ENCODE measurements at places on chromosomes 2 and 18. TPM values are rescaled to one million over a fixed set of nuclear protein-coding genes. Genes with fewer than 3 reads are reported as not detected.

GRCh38 chr2:127039387-127040031 is 67.4 kb downstream of the BIN1 start:
- H3K4me1 ChIP-seq = no peaks in the 10 kb centered on the region
- no peak overlapping the region for H3K27ac ChIP-seq
- H3K4me3 ChIP-seq = no peak overlapping the region
- DNase-seq = no peak
- H3K36me3 ChIP-seq = no peaks in the 10 kb centered on the region

- H3K27ac ChIP-seq = no peak overlapping the region
- no peaks in the 10 kb centered on the region for H3K27me3 ChIP-seq
- no peak for DNase-seq
- H3K36me3 ChIP-seq = no peaks in the 10 kb centered on the region
- H3K4me1 ChIP-seq = no peaks in the 10 kb centered on the region
Measured at GRCh38 chr2:217530392-217531090, 472.3 kb downstream of the TNS1 start.

Gene MDH1B
- 2.5 TPM for total RNA-seq

Gene RAPH1
- 70.7 TPM for total RNA-seq

- no peaks in the 10 kb centered on the region for H3K4me1 ChIP-seq
- H3K36me3 ChIP-seq = no peaks in the 10 kb centered on the region
- no peaks in the 10 kb centered on the region for H3K27me3 ChIP-seq
- no peak overlapping the region for H3K27ac ChIP-seq
- H3K4me3 ChIP-seq = no peak overlapping the region
- DNase-seq = no peak
Measured at GRCh38 chr2:158042245-158042644, 59.4 kb upstream of the UPP2 start.

- no peaks in the 10 kb centered on the region for H3K27me3 ChIP-seq
- no peak overlapping the region for H3K27ac ChIP-seq
- no peak for DNase-seq
- H3K36me3 ChIP-seq = no peaks in the 10 kb centered on the region
Measured at GRCh38 chr2:200302940-200303727, 3.4 kb upstream of the SPATS2L start.

- H3K27ac ChIP-seq = no peak overlapping the region
- H3K4me1 ChIP-seq = no peaks in the 10 kb centered on the region
- no peaks in the 10 kb centered on the region for H3K36me3 ChIP-seq
- no peak overlapping the region for H3K4me3 ChIP-seq
Measured at GRCh38 chr2:138994502-138994901, 214.3 kb upstream of the NXPH2 start.

DNA sequence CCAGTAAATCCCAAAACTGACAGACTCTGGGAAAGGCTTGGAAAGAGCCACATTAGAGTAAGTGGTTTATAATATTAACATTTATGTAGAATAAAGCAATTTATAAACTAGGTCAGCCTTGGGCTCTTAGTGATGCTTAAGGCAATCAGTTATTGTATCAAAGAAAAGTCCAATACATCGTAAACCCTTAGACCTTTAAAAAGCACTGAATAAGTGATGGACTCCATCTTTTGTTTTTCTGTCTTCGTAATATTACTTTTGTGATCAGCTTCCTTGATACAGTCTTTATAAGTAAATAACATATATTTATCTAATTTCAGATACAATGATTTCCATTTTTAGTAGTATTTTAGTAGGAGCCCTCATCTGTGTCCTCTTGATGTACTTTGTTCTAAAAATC is 28.7 kb downstream of the DDX1 start:
- no peaks in the 10 kb centered on the region for H3K27me3 ChIP-seq
- no peak for DNase-seq
- H3K36me3 ChIP-seq = peaks cover 92% of the 10 kb centered on the region
- H3K4me3 ChIP-seq = no peak overlapping the region
- no peak overlapping the region for H3K27ac ChIP-seq

Gene NAGK
- total RNA-seq = 138 TPM

- no peaks in the 10 kb centered on the region for H3K4me1 ChIP-seq
- no peak overlapping the region for H3K4me3 ChIP-seq
- no peak for DNase-seq
- no peaks in the 10 kb centered on the region for H3K27me3 ChIP-seq
Measured at GRCh38 chr2:31286961-31287550, 53.1 kb downstream of the EHD3 start.

- DNase-seq = no peak
- H3K4me1 ChIP-seq = no peaks in the 10 kb centered on the region
- H3K36me3 ChIP-seq = no peaks in the 10 kb centered on the region
- peaks cover 12% of the 10 kb centered on the region for H3K27me3 ChIP-seq
- no peak overlapping the region for H3K27ac ChIP-seq
Measured at GRCh38 chr2:230982528-230982927, 13.4 kb upstream of the SPATA3 start.

- no peak overlapping the region for H3K27ac ChIP-seq
- no peaks in the 10 kb centered on the region for H3K4me1 ChIP-seq
- no peaks in the 10 kb centered on the region for H3K36me3 ChIP-seq
- no peak for DNase-seq
Measured at GRCh38 chr2:124319577-124319976, 294.5 kb downstream of the CNTNAP5 start.

GRCh38 chr2:42906557-42907411 is 114.4 kb upstream of the HAAO start:
- H3K4me1 ChIP-seq = peaks cover 29% of the 10 kb centered on the region
- H3K27me3 ChIP-seq = peaks cover 7% of the 10 kb centered on the region
- H3K36me3 ChIP-seq = no peaks in the 10 kb centered on the region
- H3K4me3 ChIP-seq = no peak overlapping the region
- DNase-seq = no peak
- H3K27ac ChIP-seq = peak overlapping the region; percentile 76

Gene ABCA12
- total RNA-seq = 0.58 TPM

Gene LHCGR
- 0.13 TPM for total RNA-seq

DNA sequence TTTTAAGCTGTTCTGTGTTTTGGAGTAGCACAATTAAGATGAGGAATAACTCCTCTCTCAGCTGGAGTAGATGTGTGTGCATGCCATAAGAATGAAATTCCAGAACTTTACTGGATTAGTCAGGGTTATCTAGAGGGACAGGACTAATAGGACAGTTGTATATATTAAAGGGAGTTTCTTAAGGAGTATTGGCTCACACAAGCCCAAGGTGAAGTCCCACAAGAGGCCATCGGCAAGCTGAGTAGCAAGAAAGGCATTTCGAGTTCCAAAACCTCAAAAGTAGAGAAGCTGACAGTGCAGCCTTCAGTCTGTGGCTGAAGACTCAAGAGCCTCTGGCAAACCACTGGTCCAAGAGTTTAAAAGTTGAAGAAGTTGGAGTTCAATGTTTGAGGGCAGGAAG is 113.7 kb downstream of the RIT2 start:
- H3K27ac ChIP-seq = no peak overlapping the region
- H3K4me3 ChIP-seq = no peak overlapping the region
- no peaks in the 10 kb centered on the region for H3K27me3 ChIP-seq
- H3K36me3 ChIP-seq = no peaks in the 10 kb centered on the region

DNA sequence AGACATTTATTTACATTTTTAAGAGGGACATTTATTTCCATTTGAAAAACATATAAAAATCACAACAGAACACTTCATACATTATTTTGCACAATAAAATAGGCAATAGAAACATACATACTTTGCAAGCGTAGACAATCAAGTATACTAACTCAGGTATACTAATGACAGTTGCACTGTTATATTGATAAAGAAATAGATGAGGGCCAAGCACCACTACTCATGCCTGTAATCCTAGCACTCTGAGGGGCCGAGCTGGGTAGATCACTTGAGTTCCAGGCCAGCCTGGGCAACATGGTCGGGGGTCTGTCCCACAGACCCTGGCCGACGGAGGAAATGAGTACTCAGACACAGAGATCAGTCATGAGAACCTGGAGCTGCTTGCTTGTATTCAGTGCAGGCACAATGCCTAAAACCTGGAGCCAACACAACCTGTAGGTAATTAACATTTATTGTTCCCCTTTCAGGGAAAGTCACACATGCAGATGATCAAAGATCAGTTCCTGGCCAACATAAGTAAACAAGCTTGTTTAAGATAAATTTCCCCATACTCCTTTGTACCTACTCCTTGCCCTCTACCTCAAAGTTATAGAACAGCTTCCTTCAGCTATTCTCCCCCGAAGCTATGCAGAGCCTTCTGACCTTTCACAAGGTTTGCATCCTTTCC is 1960.2 kb downstream of the SUCLG1 start:
- no peaks in the 10 kb centered on the region for H3K27me3 ChIP-seq
- H3K27ac ChIP-seq = no peak overlapping the region

GRCh38 chr18:11245879-11246278 is 96.5 kb upstream of the PIEZO2 start:
- H3K4me1 ChIP-seq = no peaks in the 10 kb centered on the region
- no peaks in the 10 kb centered on the region for H3K36me3 ChIP-seq
- DNase-seq = no peak
- no peak overlapping the region for H3K4me3 ChIP-seq
- no peaks in the 10 kb centered on the region for H3K27me3 ChIP-seq

- peaks cover 28% of the 10 kb centered on the region for H3K4me1 ChIP-seq
- no peak overlapping the region for H3K27ac ChIP-seq
- no peak for DNase-seq
- H3K4me3 ChIP-seq = no peak overlapping the region
- H3K36me3 ChIP-seq = no peaks in the 10 kb centered on the region
Measured at GRCh38 chr2:99861376-99861760, 281.0 kb downstream of the AFF3 start.

- no peaks in the 10 kb centered on the region for H3K4me1 ChIP-seq
- DNase-seq = no peak
- H3K36me3 ChIP-seq = peaks cover 13% of the 10 kb centered on the region
- H3K4me3 ChIP-seq = no peak overlapping the region
- no peaks in the 10 kb centered on the region for H3K27me3 ChIP-seq
- no peak overlapping the region for H3K27ac ChIP-seq
Measured at GRCh38 chr2:58056192-58056916, 9.7 kb downstream of the VRK2 start.
